ENCODE measurements at places on chromosomes 7 and 10.
A peak's percentile ranks its signal among the peaks of the same experiment; 100 is the strongest.

DNA sequence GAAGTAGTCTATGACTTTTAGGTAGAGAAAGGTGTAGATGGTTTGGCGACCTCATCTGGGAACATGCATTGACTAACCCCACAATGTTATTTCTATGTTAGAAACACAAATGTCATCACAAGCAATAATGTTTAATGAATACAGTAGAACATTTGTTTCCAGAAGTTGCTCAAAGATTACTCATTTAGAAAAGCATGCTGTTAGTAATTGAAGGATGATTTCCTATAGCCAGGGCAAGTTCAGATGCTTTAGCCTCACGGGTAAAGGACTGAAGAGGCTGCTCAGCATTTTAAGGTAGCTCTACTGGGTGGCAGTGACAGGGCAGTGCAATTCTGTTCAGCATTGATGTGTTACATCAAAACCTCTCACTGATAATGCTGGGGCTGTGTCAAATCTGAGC, 199.3 kb upstream of the FZD1 start:
- no peak for DNase-seq

- no peak for DNase-seq
Observed at GRCh38 chr10:120480065-120480600, 23.1 kb downstream of the PLPP4 start.

GRCh38 chr10:60517805-60518204, 128.1 kb upstream of the ANK3 start:
- no peak for DNase-seq

GRCh38 chr7:24820730-24821044, 63.4 kb upstream of the GSDME start:
- DNase-seq = peak; percentile 46

- no peak for DNase-seq
Observed at GRCh38 chr7:41103331-41103730, 599.6 kb downstream of the INHBA start.

DNA sequence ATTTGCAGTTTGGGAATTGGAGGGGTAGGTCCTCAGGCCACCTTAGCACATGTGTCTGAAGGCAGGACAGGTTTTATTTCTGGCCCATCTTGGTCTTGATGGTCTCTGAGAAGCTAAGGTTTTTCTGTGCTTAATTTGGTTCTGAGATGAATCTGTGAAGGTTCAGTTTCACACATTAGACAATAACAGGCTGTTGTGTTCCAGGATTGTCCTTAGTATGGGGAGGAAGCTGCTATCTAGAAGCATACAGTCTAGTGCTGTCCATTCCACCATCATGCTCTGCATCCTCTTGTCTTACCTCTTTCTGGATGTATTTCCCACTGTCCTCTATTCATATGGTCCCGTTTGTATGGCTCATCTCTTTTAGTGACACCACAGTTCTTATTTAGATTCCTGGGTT, 7.1 kb downstream of the UBE2D1 start:
- no peak for DNase-seq

DNA sequence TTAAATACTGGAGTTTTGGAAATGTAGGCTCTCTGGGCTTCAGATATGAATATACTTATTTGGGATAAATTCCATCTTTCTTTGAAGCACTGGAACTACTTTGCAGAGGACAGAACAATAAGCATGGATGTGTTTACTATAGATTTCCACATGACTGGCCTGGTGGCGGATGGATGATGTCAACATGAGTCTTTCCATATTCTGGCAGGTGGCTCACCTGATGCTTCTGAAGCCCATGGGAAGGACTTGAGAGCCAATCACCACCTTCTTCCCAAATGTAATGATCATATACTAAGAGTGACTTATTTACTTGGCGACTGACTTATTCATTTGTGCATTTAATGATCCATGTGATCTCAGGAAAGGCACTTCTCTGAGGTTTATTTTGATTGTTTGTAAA, 110.5 kb downstream of the FANK1 start:
- no peak for DNase-seq

DNA sequence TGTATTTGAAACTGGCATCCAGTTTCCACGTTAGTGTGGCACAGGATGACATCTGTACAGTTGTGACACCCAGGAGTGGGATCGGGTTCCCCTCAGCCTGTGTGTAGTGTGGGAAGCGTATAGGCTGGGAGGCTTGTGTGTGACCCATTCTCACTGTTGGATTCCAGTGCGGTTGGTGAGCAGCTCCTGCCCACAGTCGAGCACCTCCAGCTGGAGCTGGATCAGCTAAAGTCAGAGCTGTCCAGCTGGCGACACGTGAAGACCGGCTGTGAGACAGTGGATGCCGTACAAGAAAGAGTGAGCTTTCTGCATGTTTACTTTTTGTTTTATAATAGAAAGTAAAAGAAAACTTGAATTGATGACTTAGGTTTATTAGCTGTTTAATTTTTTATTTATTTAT, 18.7 kb upstream of the GET4 start:
- no peak for DNase-seq

- peak; percentile 65 for DNase-seq
Observed at GRCh38 chr7:85018498-85018897, 168.4 kb downstream of the SEMA3D start.

GRCh38 chr7:155124706-155125105, 54.6 kb downstream of the HTR5A start:
- DNase-seq = no peak

DNA sequence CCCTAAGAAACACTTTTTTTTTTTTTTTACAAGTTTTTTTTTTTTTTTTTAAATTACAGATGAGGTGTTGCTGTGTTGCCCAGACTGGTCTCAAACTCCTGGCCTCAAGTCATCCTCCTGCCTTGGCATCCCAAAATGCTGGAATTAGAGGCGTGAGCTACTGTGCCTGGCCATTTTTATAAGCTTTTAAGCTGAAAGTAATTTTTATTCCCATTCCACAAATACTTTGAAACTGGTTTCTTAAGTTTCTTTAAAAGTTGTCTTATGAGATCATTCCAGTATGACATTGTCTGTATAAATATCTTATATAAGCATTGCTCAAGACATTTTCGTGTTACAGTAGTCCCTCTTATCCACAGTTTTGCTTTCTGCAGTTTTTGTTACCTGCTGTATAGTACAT, 61.4 kb upstream of the CYP26C1 start:
- no peak for DNase-seq

DNA sequence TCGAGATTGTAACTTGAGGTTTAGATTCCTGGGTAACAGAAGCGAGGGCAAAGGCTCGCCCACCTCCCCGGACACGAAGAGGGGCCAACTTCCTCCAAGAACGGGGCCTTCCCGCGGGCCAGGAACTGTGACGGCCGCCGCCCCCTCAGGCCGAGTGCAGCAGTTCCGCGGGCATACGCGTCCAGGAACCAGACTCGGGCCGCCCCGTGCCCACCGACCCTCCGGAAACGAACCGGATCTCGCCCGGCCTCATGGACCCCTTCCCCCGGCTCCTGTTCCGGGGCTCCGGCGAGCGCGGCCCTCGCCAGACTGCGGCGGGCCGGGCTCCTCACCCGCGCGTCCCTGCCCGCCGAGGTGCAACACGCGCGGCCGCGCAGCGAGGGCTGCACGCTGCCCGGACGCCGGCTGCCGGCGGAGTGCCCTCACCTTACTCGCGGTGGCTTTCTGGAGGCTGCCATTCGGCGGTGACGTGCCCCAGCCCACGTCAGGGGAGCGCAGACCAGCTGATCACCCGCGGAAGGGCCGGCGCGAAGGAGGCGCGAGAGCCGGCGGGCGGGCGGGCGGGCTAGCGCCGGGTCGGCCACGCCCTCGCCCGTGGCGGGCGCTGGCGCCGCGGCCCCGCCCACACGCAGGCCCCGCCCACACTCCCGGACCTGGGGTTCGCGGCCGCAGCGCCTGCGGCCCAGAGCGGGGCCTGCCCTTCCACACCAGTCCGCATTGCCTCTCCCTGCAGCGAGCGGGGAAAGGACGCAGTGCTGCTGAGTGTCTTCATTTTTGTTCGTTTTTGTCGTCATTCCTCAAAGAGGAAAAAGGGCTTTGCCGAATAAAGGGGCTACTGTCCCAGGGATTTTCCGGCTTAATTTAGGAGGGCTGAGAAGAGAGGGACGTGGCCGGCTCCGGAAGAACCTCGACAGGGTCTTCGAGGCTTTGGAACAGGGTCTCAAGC, at the start of gene XPNPEP1:
Gene XPNPEP1 (minus strand): TSS at position 536 of the 946 bp plus-strand sequence. CDS start 78 bp downstream, at position 458.
- DNase-seq = peak; percentile 92

- DNase-seq = no peak
Observed at GRCh38 chr10:23157239-23157681, 34.9 kb upstream of the PTF1A start.

DNA sequence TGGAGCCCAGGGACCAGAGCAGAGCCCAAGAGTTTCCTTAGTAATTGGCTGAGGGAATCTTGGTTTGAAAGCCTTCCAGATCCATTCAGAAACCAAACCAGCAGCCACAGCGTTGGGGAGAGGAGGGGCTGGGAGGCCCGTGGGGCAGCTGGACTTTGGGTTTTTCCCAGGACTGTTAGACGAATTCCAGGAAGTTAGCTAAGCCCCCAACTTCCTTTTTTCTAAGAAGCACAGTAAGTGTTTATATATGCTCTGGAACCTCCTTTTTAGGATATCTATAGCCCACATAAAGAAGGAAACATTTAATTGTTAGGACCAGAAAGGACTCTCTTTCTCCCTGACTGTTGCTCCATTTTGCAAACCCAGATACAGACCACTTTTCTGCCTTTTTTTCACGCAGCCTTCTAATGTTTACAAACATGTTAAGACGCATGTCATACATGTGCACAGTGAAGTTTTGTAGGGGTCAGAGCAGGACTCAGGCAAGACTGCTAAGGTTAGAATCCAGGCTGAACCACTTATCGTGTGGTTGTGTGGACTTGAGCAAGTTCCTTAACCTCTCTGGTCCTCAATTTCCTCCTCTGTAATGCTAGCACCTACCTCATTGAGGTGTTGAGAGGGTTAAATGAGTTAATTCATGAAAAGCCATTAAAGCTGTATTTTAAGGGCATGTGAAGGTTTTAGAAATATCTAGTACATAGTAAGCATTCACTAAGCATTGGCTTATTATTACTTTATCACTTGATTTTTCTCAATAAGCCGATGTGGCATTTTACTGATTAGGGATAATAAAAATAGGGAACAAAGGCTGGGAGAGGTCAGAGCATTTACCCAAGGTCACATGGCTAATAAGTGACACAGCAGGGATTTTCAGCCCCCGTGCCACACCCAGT, 42.4 kb downstream of the TBATA start:
- peak; percentile 58 for DNase-seq

GRCh38 chr10:86553213-86553612, 31.6 kb upstream of the WAPL start:
- DNase-seq = no peak

DNA sequence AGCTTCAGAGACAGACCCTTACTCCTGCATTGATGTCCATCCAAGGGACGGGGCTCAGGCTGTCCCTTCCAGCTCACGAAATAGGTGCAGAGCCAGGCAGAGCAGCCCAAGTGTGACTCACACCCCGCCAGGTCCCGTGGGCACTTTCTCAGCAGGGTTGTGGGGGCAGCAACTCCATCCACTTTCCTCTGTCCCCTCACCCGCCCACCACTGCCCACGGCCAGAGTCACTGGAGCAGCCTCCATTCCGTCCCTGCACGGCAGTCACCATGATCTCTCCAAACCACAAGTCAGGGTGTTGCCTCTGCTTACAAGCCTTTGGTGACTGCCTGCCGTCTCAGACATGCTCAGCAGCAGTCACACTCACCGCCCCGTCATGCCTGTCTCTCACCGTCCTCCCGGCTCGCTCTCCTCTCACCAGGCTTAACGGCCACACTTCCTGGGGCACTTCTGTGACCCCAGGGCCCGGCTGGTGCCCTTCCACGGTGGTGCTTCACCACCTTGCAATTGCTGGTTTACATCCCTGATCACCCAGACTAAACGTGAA, 39.3 kb downstream of the CALML3 start:
- no peak for DNase-seq

GRCh38 chr10:6665847-6666246, 85.8 kb upstream of the PRKCQ start:
- DNase-seq = no peak

DNA sequence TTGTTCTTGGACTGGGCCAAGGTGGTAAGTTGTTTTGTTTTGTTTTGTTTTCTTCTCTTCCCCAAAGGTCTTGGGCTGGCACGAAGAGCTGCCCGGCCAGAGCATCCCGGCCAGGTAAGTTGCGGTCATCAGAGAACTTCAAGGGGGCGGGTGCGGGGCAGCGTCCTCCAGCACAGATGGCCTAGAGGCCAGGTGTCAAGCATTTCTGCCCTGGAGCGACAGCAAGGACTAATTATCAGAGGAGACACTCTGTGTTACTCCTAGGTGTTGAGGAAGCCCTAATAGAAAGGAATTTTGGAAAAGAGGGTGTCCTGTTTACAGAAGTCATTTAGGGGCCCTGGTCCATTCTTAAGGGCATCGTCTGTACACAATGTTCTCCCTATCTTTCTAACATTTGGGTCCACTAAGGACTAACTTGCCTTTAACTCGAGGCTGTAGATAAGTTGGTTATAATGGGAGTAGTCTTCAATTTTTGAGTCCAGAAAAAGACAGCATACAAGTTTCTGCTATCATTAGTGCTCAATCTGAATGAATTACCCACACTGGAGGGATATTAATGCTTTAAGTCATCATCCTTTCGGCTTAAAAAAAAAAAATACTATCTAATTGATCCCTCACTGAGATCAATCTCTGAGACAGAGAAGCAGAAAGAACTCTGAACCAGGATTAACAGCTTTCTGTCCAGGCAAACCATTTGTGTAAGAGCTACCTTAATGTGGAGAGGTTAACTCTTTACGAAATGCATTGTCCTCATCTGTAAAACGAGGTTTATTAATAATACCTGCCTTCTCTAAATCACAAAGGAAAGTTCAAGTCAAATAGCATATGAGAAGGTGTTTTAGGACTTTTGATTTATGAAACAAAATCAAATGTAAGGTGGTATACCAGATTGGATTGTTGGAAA, 1.5 kb downstream of the ITGB8 start:
- DNase-seq = peak; percentile 51

DNA sequence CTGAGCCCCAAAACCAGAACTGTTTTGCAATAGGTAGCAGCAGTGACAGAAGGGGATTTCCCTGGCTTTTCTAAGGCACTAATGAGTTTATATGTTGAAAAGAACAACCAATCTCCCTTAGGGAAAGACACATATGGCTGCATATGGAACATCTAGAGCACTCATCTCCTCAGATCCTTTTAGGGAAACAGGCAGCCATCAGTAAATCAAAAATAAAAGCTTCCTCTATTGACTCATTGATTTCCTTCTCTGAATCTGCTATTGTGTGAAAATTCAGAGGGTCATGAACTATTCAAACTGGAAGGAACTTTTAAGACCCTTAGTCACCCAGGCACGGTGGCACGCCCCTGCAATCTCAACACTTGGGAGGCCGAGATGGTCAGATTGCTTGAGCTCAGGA, 110.9 kb upstream of the NANOS1 start:
- DNase-seq = peak; percentile 17

DNA sequence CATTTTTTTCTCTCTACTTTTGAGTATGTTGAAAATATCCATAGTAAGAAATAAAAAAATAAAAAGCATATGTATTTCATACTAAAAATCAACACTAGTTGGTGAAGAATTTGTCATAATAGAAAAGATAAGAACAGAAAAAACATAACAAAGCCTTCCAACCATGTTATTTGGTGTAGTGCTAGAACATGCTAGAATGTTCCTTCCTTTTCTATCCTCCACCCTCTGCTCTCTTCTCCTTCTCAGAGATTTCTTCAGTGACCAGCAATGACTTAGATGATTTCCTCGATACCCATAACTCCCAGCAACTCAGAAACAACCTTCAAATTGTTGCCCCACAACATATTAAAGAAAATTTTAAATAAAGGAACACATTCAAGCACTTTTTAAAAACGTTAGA, 2.6 kb downstream of the ZC3HAV1 start:
- no peak for DNase-seq
